ENCODE measurements at places on chromosomes 5 and 9.
A peak's percentile ranks its signal among the peaks of the same experiment; 100 is the strongest.

GRCh38 chr9:69549310-69550202 is 122.6 kb downstream of the APBA1 start:
- DNase-seq = peak; percentile 60

DNA sequence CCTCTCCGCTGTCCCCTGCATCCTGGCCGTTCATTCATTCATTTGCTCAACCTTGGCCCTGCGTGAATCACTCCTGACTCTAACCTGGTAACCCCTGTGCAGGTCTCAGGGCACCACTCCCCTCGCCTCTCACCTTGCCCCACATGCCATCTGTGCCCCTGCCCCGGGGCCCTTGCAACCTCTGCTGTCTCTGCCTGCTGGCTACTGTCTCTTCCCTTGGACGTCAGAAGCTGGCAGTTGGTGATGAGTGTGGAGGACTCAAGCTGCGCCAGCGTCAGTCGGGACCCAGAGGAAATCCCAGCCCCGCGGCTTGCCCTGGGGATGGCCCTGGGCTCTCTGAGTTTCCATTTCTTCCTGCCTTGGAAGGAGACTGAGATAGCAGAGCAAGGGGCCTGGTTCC is 154.9 kb downstream of the OLFM1 start:
- no peak for DNase-seq

- no peak for DNase-seq
Measured at GRCh38 chr5:170809551-170809950, 26.0 kb downstream of the GABRP start.

DNA sequence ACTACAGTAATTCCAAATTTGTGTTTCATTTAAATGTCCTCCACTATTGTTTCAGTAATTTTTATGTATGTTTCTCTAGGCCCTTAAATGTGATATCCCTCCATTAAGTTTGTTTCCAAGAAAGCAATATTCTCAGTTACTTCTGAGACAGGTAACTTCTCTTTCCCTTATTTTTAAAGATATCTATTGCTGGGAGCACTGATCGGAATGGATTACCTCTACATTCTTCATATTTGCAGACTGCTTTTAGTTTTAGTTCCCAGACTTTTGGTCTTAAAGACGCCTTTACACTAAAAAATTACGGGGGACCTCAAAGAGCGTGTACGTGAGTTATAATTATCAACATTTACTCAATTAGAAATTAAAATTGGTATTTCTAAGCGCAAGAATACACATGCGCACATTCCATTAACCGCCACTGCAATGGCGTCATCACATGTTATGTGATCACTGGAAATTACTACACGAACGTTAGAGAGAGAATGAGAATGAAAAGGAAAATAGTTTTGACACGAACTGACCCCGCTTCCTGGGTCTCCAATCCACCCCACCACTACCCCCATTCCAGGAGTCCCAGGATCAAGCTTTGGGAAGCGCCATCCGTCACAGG is 519 bp upstream of the RAD50 start:
- no peak for DNase-seq

Data from putamen (tissue), 1 donor.